M059J (cell line): ENCODE measurements at places on chromosomes 3 and 15. TPM values are rescaled to one million over a fixed set of nuclear protein-coding genes. Genes with fewer than 3 reads are reported as not detected.

DNA sequence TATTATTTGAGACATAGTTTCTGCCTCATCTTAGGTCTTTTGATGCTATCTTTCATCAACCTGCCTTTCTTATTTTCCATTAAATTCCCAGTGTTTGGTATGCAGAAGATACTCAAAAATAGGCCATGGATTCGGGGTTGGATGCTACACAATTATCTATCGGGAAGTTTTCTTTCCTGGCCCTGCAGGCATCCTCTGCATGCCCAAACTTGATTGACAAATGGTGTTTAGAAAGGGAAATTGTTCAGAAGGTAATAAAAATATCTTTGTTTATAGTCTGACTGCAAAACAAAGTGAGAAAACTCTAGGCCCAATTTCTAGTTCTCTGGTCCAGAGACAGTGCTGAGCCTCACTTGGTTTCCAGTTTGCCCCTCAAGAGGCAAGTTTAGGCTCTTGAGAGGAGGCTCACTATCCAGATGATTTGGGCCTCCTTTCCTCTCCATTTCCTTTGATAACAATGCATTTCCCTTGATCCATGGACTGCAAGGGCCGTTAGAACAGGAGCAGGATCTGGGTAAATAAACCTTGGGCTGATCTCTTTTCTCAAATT lies 157.1 kb upstream of the DPH6 start:
- no peak for DNase-seq

DNA sequence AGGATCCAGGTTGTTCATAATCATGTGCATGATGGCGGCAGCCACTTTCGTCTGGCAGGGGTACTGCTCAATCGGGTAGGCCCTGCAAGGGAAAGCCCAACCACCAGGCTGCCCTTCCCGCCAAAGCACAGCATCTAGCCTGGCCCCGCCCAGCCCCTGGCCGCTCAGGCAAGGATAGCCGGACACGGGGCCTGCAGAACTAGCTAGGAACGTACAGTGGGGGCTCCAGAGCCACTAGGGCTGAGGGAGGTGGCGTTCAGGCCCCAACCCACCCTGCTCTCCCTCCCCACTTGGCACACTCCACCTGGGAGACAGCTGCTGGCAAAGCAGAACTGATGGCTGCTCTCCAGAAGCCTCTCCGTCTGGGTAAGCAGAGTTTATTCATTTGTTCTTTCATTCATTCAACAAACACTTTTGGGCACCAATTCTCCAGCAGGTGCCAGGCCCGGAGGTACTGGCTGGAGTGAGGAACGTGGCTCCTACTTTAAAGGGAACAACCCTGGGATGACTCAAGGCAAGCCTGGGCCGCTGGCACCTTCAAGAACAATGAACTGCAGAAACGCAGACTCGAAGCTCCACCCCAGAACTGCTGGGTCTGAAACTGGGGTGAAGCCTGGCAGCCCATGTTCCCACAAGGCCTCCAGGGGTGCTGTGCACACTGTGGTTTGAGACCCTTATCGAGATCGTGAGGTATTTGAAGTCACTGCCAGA lies 7.8 kb downstream of the UROC1 start:
- DNase-seq = peak; percentile 34

GRCh38 chr3:165830746-165831145 lies 6.5 kb downstream of the BCHE start:
- DNase-seq = no peak

DNA sequence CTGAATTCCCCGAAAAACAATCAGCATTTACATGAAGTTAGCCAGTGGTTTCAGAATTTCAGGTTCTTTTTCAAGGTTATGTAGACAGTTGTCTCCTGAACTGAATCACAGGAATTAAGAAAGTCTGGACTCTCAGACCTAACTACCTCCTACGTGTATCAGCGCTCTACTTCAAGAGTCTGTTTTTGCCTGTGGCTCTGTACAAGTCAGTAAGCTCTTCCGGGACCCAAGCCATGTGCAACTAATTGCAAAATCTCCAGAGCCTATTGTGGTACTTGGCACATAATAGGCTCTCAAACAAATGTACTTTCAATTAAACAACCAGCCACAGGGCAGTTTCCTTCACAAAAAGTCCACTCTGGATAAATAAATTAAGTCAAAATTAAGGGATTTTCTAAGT lies 414.2 kb downstream of the PDCD6IP start:
- peak; percentile 1 for DNase-seq

DNA sequence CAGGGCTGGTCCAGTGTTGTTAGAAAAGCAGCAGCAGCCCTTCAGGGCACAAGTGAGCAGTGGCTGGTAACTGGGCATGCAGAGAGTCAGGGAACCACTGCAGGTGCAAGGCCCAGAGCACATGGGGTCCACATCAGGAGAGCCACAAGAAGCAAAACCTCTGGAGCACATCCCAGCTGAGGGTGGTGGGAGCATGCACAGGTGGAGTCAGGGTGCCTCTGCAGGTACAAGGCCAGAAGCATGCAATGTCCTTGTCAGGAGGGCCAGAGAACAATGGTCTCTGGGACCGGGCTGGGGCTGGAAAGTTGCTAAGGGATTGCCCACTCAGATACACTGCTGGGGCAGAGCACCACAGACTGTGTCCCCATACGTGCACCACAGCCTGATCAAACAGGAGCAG lies 226.1 kb upstream of the UBE2E2 start:
- DNase-seq = no peak

- DNase-seq = no peak
Measured at GRCh38 chr15:74417225-74417624, 16.5 kb downstream of the SEMA7A start.

- DNase-seq = peak; percentile 91
Measured at GRCh38 chr3:10015461-10015904, 10.8 kb upstream of the FANCD2 start.

DNA sequence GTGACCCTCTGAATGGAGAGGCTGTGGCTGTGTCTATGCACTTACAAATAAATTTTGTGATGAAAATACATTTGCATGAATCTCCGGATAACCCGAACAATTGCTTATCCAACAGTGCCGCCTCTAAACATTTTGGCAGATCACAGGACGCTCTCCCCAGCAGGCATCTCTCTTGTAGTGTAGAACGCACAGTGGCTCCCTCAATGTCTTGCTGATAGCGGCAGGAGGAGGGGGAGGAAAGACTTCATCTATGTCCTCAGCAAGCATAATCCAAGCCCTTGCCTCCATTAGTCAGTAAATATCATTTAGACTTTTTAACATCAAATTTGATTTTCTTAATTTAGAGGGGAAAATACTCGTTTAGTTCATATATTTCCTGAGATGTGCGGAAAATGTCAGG lies 318.1 kb upstream of the IGF1R start:
- no peak for DNase-seq

DNA sequence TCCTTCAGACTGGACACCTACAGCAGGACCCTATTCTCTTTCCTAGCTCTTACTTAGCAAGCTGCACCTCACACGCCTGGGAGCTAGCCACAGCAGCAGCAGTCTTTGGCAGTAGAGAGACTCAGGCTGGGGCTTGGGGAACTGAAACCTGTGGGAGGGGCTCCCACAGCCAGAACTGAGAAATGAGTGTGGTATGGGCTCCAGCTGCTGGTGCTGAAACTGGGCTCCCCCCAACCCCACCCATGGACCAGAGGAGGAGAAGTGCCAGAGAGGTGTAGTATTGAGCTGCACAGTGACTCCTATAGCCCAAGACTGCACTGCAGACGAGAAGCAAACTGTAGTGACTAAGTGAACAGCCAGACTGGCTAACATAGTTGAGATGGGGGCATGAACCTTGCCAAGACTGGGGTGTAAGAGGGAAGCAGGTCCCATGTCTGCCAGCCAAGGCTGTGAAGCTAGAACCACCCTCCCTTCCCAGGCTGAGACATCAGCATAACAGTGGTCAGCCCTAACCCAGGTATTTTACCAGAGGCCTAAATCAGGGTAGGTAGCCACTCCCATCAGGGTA lies 62.5 kb downstream of the MYO5A start:
- peak; percentile 9 for DNase-seq

Gene POC1A
- total RNA-seq = 7.6 and 10.7 TPM in 2 replicates

Gene PTH1R
- 0.49 and 1.4 TPM in 2 replicates for total RNA-seq
